GM12878 (cell line): ENCODE measurements at places on chromosomes 13 and 19. TPM values are rescaled to one million over a fixed set of nuclear protein-coding genes. Genes with fewer than 3 reads are reported as not detected.

Gene MBD3L2
- not detected in 2 replicates for polyA plus RNA-seq

Gene ONECUT3
- polyA plus RNA-seq: not detected in 2 replicates

Gene NALCN
- polyA plus RNA-seq: not detected in 2 replicates

Gene ELL
- 19.7 and 21.6 TPM in 2 replicates for polyA plus RNA-seq

Gene IFNL1
- polyA plus RNA-seq: not detected in 2 replicates

Gene KRTDAP
- polyA plus RNA-seq: not detected in 2 replicates

Gene ANGPTL4
- not detected in 2 replicates for polyA plus RNA-seq
